ENCODE measurements at places on chromosomes 7 and 10.
A peak's percentile ranks its signal among the peaks of the same experiment; 100 is the strongest.

DNA sequence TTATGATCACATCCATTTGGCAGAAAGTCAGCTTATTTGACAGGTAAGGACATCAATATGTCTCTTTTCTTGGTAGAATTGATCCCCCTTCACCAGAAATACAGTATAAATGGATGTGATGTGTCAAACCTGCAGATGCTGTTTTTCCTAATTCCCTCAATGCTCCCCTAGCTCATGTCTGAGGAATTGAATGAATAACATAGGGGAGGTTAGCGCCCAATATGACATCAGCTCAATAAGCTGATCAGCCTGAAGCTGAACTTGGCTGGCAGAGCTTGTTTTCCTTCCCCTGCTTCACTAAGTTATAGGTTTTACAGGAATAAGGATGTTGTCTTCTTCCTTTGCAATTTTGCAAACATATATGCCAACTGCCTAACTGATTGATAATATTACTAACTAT, 132.5 kb downstream of the REEP3 start:
- no peak for DNase-seq

DNA sequence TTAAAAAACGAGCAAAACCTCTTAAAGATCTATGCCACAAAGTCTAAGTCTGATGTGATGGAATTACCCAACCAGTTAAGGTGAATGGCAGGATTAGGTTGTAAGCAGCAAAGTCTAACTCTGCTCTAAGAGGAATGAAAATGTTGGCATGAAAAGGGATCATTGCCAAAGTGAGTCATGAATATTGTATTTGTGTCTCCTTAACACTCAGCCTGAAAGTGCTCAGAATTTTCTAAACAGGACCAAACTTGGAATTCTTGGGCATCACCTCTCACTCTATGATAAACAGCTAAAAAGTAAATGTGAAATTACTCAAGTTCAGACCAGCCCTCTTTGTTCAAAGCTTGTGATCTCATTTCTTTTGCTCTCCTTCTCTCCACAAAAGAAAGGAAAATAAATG, 27.0 kb downstream of the PPP1R3A start:
- no peak for DNase-seq

DNA sequence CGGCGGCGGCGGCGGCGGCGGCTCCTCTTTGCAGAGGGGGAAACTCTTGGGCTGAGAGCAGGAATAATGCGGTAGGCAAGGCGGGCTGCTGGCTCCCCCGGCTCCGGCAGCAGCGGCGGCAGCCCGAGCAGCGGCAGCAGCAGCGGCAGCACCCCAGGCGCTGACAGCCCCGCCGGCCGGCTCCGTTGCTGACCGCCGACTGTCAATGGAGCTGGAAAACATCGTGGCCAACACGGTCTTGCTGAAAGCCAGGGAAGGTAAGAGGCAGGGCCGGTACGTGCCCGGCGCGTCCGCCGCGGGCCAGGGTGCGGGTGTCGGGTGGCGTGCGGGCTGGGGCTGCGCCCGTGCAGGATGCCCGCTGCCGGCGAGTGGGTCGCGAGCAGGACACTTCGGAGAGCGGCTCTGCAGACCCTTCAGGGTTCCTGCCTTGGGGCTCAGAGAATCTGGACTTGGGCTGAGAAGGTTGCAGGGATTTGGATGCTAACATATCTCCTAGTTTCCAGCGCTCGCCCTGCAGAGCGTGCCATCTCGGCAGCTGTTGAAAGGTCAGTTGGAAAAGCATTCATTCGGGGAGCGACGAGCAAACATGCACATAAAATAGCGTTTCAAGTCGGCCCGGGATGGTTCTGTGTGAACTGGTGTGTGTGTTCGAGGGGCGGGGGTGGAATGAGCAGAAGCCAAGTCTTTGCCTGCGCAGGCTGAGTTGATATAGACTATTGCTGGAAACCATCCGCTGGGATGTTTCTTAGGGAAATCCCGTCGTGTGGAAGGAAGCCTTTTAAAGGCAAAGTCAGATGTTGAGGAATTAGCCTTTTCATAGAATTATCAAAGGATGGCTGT, 562 bp downstream of the GRK5 start:
- DNase-seq: peak; percentile 73

GRCh38 chr7:14209896-14210484, 220.5 kb upstream of the ETV1 start:
- no peak for DNase-seq

- no peak for DNase-seq
These were observed 82.7 kb downstream of the PLCE1 start for GRCh38 chr10:94076325-94076841.

- no peak for DNase-seq
These were observed 46.7 kb downstream of the PLPP4 start for GRCh38 chr10:120503689-120504088.

GRCh38 chr7:35035511-35035961, 1.7 kb downstream of the DPY19L1 start:
- DNase-seq: no peak

DNA sequence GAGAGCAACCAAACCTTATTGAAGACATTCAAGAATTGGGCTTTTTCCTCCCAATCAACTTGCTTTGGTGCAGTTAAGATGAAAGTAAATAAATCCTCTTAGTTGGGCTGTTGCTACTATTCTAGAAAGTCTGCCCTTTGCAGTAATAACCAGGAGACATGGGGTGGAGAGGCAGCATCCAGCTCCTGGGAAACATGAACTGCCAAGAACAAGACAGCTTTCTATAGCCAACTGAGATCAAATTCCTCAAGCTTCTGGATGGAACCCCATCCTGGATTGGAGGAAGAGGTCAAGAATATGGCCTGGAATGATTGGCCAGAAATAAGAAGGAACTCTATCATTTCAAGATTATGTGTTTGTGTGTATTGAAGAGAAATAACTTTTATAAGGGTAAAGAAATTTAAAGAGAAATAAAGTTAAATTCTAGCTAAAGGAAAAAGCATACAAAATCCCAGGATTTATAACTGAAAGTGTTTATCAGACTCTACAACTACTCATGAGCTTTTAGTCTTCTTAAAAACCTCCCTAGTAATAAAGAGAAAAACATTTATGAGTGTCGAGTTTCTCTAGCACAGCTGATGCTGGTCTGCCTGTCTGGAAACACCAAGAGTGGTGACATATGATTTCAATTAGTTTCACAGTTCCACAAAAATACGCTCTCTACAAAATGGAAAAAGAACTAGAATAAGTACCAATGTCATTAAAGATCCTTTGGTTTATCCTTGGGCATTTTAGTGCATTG, 70.1 kb upstream of the COL1A2 start:
- no peak for DNase-seq

- DNase-seq: no peak
These were observed 38.4 kb upstream of the CDH23 start for GRCh38 chr10:71358277-71358676.

- no peak for DNase-seq
These were observed 144.9 kb downstream of the UBE2H start for GRCh38 chr7:129807863-129808262.
